ENCODE measurements at places on chromosomes 3 and 15.
A peak's percentile ranks its signal among the peaks of the same experiment; 100 is the strongest.

- peak; percentile 65 for DNase-seq
Measured at GRCh38 chr15:71252044-71252739, 136.9 kb downstream of the THSD4 start.

GRCh38 chr15:85564686-85565085 is 184.3 kb downstream of the AKAP13 start:
- no peak for DNase-seq

GRCh38 chr3:26345613-26346012 is 277.0 kb upstream of the LRRC3B start:
- no peak for DNase-seq

DNA sequence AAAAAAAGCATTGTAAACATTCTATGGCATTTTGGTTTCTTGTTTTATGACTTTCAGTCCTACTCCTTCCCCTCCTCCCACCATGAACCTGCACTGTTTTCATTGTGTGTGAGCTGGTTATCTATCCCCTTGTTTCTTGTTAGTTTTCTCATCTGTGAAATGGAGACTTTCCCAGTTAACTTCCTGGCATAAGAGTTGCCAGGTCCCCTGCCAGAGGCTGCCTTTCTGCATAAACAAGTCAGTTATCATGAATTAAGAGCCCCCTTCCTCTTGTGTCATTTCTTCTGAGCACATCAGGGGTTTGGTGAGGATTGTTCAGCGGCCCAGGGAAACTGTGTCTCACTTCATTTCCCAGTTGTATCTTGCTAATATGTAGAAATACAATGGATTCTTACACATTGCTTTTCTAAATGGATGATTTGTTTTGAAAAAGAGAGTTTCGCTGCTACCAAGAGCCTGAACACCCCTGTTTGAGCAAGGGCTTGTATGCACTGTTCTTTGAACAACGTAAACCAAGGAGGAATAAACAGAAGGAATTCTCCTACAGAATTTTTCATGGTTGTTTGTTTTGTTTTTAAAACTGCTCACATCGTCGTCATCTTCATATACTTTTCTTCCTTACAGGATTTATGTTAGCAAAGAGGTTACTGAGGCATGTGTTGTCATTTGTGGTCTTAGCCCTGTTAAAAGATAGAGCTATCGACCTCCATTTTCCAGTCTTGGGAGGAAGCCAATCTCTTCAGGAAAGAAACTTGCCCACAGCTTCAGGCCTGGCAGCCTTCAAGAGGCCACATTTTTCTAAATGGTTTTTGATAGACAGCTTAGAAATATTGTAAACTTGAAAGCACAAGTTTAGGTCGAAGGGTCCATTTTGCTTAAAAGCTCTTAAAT is 144.6 kb upstream of the IL12A start:
- DNase-seq = no peak

GRCh38 chr15:79740561-79740960 is 156.3 kb downstream of the MTHFS start:
- DNase-seq = no peak

- DNase-seq = peak; percentile 98
Measured at GRCh38 chr3:172129850-172130716, 90.7 kb downstream of the FNDC3B start.

DNA sequence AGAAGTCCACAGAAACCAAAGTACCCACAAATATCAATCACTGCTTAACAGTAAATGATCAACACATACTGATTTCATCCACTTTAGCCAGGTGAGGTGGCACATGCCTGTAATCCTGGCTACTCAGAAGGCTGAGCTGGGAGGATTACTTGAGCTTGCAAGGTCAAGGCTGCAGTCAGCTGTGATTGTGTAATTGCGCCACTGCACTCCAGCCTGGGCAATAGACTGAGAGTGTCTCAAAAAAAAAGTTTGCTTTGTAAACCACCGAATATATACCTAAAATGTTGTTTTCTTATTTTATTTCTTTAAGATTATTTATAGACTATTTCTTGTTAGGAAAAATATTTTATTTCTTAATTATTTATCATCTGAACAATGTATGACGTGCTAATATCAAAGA is 8.7 kb upstream of the ATP13A4 start:
- no peak for DNase-seq

GRCh38 chr15:94682171-94682570 is 450.8 kb downstream of the MCTP2 start:
- DNase-seq = no peak

- DNase-seq = no peak
Measured at GRCh38 chr15:74549816-74550215, 8.8 kb downstream of the ARID3B start.

- no peak for DNase-seq
Measured at GRCh38 chr15:65323071-65323511, 18.6 kb downstream of the RNU5B-1 start.

GRCh38 chr3:110858549-110858948 is 213.1 kb upstream of the NECTIN3 start:
- DNase-seq = no peak

DNA sequence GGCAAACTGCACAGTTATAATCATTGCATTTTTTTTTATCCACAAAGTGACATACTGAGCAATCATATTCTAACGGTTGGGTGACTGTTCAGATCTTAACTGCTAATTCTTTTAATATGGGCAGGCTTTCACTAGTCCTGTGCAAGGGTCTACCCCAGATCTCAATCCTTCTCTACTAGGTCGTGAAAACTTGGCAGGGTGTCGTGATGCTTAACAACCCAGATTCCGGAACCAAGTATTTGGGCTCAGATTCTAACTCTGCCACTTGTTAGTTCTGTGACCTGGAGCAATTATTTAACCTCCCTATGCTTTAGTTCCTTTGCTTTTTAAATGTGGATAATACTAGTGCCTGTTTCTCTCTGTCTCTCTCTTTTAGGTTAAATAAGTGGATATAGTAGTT is 16.4 kb upstream of the ALDH1A2 start:
- DNase-seq = no peak

GRCh38 chr3:95002438-95003046 is 939.7 kb downstream of the NSUN3 start:
- no peak for DNase-seq

DNA sequence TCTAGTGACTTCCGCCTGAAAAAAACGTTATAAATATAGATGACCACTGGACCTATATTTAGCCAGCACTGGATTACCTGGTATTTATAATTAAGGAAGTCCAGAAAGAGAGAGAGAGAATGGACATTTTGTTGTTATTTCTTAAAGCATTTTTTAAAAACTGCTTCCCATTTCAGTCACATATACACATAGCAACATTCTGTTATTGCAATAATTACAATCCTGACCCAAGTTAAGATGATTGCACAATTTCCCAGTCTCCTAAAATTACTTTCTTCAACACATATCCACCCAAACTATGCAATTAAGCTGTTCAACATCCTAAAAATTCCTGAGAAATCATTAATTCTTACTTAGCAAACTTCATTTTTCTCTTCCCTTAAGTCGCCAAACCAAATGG is 37.7 kb downstream of the PCSK6 start:
- no peak for DNase-seq

GRCh38 chr3:27677565-27677964 is 44.6 kb downstream of the EOMES start:
- peak; percentile 82 for DNase-seq

DNA sequence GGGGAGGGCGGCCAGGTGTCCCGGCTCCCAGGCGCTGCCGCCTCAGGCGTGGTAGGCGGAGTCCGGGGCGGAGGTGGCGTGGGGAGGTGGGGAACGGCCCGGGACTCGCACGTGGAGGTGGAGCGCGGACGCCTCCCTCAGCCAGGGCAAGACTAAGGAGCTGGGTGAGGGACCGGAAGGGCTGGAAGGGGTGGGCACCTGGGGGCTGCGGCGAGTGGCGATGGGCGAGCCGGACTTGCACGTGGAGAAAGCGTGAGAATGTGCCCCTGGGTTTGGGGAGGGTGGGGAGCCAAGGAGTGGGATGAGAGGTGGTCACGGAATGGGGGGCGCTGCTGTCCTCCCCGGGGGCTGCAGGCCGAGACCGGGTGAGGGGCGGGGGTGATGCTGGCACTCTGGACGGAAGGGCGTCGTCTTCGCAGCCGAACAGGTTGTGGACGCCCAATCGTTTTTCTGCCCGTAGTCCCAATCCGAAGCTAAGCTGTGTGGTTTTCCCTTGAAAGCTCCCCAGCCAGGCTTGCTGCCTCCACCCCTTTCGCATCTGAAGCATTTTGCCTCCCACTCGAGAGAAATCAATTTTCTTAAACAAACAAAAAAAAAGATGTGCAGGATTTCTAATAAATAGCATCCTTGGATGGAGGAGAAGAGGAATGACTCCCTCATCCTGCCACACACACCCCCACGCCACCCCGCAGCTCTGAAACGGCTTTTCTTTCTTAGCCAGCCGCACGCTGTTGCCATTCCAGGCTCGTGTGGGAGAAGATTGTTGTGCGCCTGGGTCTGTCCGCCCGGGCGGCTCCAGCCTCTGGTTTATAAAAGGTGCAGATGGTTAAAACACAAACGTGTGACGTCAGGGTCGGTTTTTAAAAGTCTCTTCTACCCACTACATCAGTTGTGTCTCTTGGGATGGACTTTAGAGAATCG is 62.5 kb upstream of the ANKRD28 start:
- no peak for DNase-seq

- no peak for DNase-seq
Measured at GRCh38 chr15:41150279-41150678, 34.2 kb upstream of the INO80 start.

GRCh38 chr3:134362670-134363380 is 11.4 kb downstream of the AMOTL2 start:
- DNase-seq = no peak

DNA sequence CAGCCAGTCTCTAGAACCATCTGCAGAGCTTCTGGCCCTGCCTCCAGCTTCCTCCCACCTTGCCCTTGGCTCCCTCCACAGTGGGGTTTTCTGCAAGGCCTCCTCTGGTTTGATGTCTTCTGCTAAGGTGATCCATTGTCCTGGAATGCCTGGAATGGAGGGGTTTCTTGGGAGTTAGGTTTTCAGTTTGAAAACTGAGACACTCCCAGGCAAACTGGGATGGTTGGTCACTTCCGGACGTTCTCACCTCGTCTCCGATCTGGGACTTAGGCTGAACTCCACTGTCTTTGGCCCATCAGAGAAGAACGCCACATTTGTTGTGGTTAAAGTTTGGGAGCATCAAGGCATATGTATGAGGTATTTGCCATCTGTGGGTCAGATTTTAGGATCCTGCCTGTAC is 77.4 kb upstream of the KLHL25 start:
- no peak for DNase-seq

- DNase-seq = no peak
Measured at GRCh38 chr15:62165793-62166375, 799 bp upstream of the C2CD4B start.

GRCh38 chr3:16455966-16456365 is 57.5 kb downstream of the RFTN1 start:
- no peak for DNase-seq

DNA sequence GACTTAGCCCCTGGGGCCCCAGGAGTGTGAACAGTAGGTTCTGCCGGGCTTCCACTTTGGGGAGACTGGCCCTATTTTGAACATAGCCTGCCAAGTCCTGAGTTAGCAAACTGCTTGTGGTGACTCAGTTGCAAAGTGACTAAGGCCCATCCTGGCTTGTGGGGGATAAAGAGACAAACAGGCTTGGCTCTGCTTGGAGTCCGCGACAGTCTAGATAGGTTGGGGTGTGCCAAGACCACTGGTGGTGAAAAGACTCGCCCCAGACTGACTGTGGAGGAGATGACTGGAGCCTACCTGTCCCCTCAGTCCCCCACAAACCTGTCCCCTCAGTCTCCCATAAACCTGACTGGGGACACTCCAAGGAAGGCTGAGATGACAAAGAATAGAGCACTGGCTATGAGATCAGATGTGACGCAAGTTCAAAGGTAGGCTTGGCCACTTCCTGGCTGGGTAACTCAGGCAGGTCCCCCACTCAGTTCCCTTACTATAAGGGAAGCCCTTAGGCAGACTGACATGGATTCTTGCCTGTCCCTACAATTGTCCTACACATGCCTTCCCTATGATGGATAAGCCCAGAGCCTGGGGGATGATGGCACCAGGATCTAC is 4.3 kb downstream of the DNASE1L3 start:
- peak; percentile 23 for DNase-seq

GRCh38 chr3:158264894-158265293 is 155.0 kb downstream of the RSRC1 start:
- DNase-seq = no peak

DNA sequence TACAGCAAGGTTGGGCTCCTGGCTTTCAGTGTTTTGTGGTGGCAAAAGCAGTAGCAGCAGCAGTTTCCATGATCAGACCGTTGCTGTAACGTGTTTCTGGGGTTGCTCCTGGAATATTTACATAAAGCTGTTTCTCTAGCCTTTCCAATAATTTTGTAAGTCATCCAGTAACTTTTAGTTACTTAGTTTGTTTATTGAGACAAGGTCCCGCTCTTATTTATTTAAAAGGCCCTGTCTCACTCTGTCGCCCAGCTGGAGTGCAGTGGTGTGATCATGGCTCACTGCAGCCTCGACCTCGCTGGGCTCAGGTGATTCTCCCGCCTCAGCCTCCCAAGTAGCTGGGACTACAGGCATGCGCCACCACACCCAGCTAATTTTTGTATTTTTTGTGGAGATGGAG is 8.8 kb upstream of the MYO5A start:
- no peak for DNase-seq

DNA sequence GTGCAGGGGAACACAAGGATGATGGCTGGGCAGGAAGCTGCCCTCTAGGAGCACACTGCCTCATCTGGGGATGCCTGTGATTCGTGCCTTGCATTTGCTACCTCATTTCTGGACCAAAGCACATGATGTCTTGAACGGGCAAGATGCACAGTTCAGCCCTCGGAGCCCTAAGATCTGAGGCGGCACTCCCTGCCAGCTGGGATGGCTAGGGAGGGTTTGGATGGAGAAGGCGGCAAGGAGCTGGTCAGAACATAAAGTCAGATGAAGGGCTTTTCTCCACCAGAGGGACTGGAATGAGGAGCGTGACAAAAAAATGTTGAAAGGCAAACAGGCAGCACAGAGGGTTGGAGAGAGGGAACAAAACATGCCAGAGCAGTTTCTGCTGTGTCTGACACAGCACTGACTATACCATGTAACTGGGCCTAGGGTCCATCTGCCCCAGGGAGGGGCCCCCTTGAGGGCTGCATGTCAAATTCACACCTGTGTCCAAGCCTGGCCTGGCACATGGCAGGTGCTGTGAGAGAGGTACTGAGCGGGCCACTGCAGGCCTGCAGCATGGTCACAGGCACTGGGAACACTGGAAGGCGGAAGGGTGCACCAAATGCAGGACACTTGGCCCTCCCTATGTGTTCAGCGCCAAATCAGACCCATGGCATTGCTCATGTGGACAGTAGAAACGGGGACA is 21.7 kb downstream of the TMEM43 start:
- DNase-seq = no peak

GRCh38 chr3:14323401-14324223 is 78.8 kb upstream of the SLC6A6 start:
- DNase-seq = no peak

- no peak for DNase-seq
Measured at GRCh38 chr15:89197503-89197971, 23.8 kb downstream of the RLBP1 start.

DNA sequence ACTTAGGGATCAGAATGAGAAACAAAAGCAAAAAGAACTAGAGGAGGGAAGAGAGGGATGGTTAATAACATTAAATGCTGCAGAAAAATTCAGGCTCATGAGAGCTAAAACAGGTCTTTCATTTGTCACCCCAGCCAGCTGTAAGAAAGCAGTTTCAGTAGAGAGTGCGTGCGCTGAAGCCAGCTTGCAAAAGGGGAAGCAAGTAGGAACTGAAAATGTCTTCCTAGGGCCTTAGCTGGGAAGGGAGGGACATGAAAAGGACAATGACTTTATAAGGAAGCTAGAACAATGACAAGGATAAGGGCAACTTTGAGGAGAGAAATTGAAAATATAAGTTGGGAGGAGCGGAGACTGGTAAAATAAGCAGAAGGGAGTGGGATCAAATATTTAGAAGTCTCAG is 3.1 kb downstream of the CIAO2A start:
- DNase-seq = no peak

GRCh38 chr3:40313975-40314860 is 4.7 kb downstream of the EIF1B start:
- DNase-seq = no peak
